Immature natural killer cell (primary cell): ENCODE measurements at places on chromosomes 13 and 19. TPM values are rescaled to one million over a fixed set of nuclear protein-coding genes. Genes with fewer than 3 reads are reported as not detected.

The ZNF729 gene
- polyA plus RNA-seq: not detected

The SYCN gene
- polyA plus RNA-seq: not detected

DNA sequence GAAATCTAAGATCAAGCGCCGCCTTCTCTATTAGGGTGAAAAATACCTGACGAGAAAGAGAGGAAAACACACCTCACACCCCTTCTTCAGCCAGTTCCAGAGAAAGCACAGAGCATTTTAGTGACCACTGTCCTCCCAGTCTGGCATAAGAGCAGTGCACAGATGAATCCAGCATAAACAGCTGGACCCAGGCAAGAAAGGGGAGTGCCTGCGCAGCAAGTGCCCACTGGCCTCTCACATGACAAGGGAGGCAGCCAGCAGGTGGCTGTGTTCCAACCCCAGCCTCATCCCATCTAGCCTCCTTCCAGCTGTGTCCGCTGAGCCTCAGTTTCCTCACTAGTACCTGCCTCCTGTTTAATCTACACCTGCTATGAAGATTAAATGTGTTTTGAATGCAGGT lies 8.0 kb downstream of the MED26 start:
- no peak for DNase-seq

The NXNL1 gene
- not detected for polyA plus RNA-seq

The ADPRHL1 gene
- not detected for polyA plus RNA-seq

The ZNF560 gene
- not detected for polyA plus RNA-seq

DNA sequence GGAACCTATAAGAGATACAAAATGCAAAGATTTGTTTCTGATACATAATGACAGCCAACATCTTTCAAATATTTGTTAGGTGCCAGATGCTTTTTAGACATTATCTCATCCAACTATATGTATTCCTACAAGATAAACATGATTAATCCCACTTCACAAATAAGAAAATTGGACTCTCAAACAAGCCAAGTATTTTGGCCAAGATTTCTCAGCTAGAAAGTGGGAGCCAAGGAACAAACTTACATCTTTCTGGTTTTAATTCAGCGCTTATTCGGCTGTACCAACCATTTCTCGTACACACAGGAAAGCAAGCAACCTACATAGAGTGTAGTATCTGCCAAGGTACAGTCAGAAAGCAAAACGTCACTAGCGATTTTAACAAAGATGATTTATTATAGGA lies 85.7 kb upstream of the SERP2 start:
- DNase-seq: no peak

DNA sequence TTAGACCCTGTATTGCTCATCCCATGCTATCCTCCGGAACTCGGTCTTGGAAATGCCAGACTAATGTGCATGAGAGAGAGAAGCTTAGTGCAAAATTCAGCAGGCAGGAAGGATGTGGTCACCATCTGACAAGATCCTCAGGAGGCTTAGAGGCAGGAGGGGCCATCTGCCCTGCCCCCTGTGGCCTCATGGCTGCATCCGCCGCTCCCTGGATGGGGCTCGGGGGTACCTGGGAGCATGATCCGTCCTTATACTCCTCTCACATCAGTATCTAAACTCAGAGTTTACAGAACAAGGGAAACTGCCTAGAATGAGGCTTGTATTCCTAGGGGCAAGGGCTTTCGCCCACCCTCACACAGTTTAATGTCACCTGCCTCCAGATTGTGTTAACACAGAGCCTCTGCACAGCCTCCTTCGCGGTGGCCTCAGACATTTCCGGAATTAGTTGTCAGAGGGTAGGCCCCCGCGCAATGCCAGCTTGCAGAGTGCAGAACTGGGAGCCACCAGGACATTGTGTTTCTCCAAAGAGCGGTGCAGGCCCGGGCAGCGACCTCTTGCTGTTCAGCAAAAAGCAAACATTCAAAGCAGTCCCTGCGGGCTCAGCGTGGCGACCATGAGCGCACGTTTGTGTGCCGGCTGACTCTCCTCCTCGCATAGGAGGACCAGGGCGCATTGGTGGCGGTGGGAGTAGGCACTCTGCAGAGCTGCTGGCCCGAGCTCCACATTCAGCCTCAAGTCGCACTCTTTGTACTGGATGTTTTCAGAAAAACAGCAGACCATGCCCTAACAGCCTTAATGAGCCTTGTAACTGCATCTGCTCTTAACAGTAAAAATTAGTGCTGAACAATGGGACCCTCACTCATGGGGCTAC lies 39.1 kb downstream of the GPR12 start:
- peak; percentile 43 for DNase-seq

- peak; percentile 56 for DNase-seq
Measured at GRCh38 chr19:5048091-5048726, 79.3 kb downstream of the KDM4B start.

- DNase-seq: no peak
Measured at GRCh38 chr13:29429286-29429900, 166.1 kb downstream of the SLC7A1 start.

The SLC25A42 gene
- polyA plus RNA-seq: 24.8 TPM

GRCh38 chr19:7482584-7483439 lies 6.0 kb downstream of the PEX11G start:
- DNase-seq: no peak

GRCh38 chr19:48881741-48882657 lies 9.8 kb downstream of the PPP1R15A start:
- no peak for DNase-seq

DNA sequence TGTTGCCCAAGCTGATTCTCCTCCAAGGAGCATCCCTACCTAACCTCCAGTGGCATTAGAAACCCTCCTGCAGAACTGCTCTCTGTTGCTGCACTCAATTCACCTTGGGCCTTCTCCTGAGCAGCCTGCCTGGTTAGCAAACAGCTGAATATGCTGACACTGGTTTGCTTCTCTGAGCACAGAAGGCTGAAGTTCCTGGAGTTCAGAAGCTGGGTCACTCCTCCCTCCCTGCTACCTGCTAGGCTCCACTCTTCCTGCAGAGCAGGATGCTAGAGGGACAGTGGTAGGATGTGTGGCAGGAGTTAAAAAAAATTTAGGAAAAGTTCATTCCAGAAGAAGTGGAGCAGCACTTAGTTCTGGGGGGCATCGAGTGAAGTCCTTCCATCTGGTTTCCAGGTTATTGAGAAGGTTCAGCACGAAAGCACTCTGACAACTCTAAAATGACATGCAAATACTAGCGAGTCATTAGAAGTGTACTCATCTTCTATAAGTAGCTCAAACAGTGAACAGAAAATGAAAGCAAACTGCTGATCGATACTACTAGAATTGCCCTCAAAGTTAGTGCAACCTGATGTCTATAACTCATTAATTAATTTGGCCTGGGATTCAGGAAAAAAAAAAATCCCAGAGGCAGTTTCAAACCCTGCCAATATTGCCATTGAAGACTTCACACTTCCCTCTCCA lies 293.7 kb downstream of the POU4F1 start:
- no peak for DNase-seq

The KLK2 gene
- not detected for polyA plus RNA-seq

DNA sequence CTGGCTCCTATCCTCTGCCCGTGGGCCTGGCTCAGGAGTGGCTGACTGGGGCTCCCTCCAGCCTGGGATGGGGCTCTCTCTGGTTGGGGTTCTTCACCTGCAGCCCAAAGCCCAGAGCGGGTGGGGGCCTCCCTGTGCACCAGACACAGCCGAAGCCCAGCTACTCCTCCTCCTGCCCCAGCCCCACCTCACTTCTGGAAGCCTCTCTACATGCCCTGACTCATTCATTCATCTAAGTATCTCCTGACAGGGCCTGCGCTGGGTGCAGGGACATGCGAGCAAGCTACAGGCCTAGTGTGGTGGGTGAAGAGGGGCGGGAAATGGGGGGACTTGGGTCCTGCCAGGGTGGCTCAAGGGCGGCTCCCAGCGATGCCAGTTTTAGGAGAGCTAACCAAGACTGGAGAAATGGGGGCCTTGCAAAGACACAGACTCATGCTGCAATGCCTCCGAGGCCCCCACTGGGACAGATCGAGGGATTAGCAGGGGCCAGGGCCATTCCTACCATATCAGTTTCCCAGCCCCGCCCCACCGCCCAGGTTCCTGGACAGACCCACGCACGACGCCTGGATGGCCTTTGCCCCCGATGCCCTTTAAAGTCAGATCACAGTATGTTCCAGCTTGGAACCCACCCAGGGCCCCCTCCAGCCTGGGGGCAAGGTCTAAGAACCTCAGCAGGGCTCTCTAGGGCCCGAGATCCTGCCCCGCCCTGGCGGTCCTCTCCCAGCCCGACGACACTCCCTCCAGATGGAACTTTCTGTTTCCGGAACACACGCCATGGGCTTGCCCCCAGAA lies 12.6 kb downstream of the LSM4 start:
- DNase-seq: no peak

The CCL25 gene
- polyA plus RNA-seq: 1.1 TPM

DNA sequence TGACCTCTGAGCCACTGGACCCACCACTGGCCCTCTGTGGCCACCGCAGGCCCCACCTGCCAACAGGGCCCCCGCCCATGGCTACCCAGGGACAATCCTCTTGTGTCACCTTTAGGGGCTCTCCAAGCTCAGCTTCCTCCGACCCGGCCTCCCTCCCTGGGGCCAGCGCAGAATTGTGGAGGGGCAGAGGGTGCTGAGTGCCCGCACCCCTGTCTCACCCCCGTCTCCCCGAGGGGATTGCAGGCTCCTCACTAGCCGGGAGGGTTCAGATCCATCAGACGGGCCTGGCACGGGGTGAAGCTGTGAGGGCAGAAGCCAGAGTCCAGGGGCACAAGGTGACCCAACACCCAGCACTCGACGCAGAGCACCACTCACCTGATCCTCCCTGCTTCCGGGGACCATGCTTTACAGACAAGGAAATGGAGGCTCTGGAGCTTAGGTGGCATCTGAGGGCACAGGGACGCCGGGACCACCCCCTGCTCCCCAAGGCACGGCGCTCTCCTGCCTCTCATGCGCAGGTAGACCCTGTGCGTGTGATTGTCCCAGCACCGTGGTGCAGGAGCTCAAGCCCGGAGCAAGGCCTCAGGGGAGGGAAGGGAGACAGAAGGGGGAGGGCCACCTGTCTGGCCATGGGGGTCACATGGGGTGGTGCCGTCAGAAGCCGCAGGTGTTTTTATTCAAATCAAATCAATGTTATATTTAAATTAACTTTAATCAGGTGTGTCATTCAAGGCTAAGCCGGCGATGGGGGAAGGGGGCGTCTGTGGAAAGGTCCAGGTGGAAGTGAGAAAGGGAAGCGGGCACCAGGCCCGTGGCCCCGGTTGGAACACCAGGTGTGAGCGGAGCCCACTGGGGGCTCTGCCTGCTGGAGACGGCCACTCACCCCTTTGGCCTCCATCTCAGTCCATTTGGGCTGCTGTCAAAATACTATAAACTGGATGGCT lies 21.6 kb upstream of the SPACA7 start:
- DNase-seq: no peak

- DNase-seq: peak; percentile 12
Measured at GRCh38 chr19:51020988-51021651, 1.6 kb upstream of the KLK10 start.

The AMH gene
- polyA plus RNA-seq: not detected

The DCT gene
- not detected for polyA plus RNA-seq

The C1QTNF9B gene
- polyA plus RNA-seq: not detected

- DNase-seq: peak; percentile 92
Measured at GRCh38 chr19:35740423-35741202, 1.6 kb downstream of the IGFLR1 start.

GRCh38 chr13:65342541-65343337 lies 1887.4 kb downstream of the PCDH9 start:
- DNase-seq: no peak

DNA sequence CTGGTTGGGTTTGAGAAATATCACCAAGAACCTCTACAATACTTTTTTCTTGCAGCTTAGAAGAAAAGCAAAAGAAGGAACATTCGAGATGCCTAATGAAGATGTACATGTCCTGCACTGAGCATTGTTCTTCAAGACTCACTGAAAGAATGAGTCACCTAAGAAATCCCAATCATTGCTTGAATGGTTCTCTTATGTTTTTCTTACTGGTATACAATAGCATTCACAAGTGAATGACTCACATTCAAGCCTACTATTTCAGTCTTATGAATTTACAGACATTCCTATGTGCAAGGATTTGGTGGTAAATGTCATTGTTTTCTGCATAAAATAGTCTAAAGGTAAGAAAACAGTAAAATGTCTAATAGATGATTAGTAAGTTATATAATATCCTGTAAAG lies 594.6 kb downstream of the PCDH9 start:
- DNase-seq: no peak

DNA sequence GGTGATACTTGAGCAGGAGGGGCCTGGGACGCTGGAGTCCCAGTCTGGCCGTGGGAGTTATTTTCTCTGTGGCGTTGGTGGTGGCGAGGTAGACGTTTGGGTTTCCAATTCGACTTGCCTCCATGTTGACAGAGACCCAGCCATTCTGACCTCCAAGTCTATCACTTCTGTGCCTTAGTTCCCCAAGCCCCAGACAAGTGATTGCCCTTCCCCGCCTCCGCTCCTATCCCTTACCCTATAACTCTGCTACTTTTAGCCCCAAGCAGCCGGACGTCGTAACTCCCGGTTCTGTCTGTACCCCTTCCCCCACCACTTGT lies 549 bp downstream of the TIMM50 start:
- no peak for DNase-seq
